ENCODE measurements at places on chromosomes 1 and 21. TPM values are rescaled to one million over a fixed set of nuclear protein-coding genes. Genes with fewer than 3 reads are reported as not detected.

GRCh38 chr1:147238053-147238902, 4.2 kb upstream of the CHD1L start:
- no peak for DNase-seq

DNA sequence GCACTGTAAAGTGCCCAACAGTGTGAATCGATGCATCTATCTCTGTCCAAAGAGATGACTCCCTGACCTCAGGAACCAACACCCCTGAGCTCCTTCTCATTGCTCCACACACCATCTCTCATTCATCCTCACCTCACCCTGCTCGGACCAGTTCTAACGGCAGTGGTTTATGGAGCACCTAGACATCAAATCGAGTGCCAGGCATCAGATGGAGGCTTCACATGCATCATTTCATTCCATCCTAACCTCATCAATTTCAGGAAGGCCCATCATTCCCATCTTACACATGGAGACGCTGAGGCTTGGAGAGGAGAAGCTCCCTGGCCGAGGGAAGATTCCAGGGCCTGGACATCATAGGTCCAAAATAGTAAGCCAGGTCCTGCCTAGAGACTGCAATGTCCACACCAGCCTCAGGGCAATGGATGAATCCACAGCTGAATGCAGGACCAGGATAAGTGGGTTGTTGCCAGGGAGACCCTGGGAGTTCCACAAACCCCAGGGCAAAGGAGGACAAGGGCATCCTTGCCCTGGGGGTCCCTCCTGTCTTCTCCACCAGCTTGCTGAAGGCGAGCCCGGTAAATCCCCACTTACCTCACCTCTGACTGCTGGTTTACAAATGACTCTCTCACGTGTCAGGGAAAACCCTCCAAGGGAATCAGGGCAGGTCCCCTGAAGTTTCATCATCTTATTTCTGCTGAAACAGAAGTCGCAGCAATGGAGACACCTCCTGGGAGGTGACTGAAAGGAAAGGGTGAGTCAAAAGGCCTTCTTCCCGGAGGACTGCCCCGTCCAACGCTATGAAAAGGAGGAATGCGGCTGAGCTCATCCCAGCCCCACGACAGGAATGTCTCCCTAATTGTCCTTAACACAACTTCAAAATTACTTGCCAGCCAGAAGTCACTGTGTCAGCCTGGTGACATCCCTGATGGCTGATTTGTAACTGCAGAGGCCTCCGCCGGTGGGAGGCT, 9.0 kb upstream of the IFFO2 start:
- peak; percentile 73 for DNase-seq

DNA sequence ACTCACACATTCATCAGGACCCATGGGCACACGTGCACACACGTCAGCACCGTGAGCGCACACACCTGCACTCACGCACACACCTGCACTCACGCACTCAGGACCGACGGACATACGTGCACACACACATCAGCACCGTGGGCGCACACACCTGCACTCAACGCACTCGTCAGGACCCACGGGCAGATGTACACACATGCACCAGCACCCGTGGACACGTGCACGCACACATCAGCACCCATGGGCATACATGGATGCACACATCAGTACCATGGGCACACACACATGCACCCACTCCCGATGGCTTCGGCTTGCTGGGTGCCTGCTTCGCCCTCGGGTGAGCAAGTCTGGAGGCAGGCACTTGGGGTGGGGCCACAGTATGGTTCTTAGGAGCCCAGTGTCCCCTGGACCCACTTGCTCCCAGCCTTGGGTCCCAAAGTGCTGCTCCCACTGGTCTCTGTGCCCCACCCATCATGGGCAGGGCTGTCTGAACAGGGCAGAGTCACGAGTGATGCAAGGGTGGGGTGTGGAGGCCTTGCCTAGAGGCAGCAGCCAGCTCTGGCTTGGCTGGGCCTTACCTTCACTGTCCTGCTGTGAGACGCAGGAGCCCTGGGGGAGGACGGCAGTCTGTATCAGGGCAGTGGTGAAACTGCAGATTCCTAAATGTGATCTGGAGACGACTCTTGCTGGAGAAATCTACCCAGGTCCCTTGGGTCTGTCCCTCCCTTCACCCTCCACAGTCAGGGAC, 49.8 kb downstream of the SKI start:
- no peak for DNase-seq

DNA sequence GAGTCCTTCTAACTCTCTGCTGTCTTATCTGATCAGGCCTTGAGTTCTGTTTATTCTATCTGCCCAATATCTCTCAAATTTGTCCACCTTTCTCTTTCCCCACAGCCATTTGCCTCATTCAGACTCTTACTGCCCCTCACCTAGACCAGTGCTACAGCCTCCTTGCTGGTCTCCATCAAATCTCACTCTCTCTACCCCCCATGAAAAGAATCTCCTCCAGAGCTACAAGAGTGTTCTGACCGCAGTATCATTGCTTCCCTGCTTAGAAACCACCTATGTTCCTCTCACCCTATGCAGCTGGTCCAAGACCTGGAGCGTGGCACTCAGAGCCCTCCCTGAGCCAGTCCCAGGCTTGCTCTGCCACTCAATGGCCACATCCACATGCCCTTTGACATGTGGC, 231.0 kb upstream of the JUN start:
- no peak for DNase-seq

DNA sequence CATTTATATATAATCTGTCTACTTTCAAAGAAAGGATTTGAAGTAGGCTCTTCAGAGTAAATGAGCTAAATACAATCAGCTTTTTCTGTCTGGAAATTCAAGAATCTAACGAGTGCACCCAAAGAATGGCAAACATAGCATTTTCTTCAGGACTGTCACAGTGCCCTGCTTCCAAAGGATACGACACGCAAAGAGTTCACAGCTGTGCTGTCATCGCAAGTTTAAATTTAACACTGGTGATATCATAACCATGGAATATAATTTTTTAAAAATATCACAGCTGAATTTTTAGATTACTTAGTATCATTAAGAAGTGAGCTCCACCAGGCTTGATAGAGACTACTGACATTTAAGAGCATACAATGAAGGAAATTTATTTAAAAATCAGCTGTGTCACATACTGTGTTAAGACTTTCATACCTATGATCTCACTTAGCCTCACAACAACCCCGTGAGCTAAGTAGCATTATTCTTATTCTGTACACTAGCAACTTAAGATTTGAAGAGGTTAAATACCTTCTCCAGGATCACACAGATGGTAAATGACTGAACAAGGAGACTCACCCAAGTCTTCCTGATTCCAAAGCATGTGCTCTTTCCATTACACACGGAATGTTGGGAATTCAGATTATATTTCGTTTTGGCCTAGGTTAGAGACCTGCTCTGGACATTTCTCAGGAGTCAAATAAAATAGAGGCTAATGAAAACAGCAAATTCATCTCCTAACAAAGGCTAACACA, 46.2 kb upstream of the PRRX1 start:
- no peak for DNase-seq

DNA sequence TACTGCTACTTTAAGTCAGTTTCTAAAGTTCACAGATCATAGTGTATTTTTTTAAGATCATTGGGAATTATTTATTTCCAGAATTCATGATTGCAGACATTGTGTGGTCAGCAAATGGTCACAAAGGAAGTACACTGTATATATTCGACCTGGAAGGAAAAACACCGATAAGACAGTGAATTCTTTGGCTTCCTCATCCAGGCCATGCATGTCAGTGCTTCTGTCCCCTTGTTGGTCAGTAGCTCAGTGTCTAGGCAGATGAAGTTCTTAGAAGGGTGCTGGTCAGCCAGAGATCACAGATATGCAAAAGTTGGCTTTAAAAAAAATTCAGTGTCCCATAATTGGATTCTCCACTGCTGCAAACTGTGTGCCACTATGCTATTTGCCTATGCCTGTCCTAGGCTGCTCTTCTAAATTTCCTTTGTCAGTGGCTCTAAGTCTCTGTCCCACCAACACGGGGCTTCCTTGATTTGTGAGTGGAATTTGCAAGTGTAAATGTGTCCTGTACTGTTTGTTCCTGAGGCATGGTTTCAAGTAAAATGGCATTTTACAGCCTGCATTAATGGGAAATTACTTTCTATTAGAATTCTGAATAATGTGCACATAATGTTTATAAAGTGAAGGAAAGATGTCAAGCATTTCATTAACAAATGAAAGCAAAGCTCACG, 12.0 kb upstream of the VAMP4 start:
- no peak for DNase-seq

GRCh38 chr1:53633073-53633704, 105.8 kb downstream of the GLIS1 start:
- no peak for DNase-seq

DNA sequence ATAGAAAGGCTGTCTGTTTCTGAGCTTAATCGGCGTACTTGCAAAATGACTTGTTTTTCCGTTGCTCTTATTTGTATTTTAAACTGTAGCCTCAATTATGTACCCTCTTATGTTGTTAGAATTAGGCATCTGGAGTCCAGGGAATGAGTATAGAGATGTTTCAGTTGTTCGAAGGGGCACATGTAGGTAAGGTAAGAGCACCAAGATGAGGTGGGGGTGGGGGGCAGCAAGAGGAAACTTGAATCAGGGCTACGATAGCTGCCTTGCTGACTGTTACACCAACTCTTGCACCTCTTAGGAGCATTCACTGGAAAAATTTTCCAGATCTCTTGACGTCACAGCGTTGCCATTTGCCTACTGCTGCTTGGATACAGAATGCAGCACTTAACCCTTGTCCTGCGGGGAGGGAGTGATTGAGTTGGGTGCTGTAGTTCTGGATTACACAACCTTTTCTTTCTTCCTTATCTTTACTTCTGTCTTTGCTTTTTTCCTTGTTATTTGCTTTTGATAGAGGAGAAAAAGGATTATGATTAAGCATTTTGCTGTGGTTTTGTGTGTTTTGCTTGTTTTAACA, 3.2 kb downstream of the ATP1B1 start:
- peak; percentile 82 for DNase-seq

GRCh38 chr1:89810880-89811279, 10.0 kb upstream of the LRRC8D start:
- no peak for DNase-seq

GRCh38 chr1:93113127-93113526, 34.0 kb downstream of the MTF2 start:
- no peak for DNase-seq

DNA sequence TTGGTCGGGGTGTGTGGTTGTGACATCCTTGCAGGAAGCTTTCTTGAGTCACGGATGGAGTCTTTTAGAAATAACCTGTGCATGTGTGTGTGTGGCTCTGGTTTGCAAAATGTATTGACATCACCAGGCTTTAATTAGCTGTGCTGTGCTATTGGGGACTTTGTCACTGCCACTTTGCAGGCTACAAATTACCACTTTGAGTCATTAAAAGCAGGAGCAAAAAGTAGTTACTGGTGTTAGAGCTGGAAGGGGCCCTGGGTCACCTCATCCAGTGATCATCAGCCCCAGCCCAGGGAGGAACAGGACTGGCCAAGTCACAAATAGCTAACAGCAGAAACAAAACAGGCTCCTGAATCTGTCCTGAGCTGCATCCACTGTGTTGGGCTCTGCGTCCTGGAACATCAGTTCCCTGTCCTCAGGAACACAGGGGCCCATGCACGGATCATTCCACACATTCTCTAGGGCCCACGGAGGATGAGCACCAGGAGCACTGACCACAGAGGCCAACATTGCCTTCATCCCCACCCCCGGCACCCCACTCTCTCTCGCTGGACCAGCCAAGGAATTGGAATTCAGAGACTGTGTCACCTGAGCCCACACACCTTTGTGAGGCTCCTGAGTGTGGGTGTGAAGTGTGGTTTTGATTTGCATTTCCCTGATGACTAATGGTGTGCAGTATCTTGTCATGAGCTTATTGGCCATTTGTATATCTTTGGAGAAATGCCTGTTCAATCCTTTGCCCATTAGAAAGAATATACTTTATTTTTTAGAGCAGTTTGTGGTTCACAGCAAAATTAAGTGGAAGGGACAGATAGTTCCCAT, 280.1 kb upstream of the C1orf174 start:
- DNase-seq, result no peak

- no peak for DNase-seq
Observed at GRCh38 chr1:188427642-188428041, 1598.9 kb downstream of the PLA2G4A start.

GRCh38 chr1:115218699-115219098, 119.3 kb downstream of the NGF start:
- DNase-seq, result no peak

GJB5 gene
- not detected for total RNA-seq

CHIT1 gene
- total RNA-seq, result not detected

HDGF gene
- 173 TPM for total RNA-seq

AADACL3 gene
- total RNA-seq, result not detected

ZFP69 gene
- total RNA-seq, result 2.3 TPM

CAPN2 gene
- 43.4 TPM for total RNA-seq
